ENCODE measurements at places on chromosomes 1 and 21. TPM values are rescaled to one million over a fixed set of nuclear protein-coding genes. Genes with fewer than 3 reads are reported as not detected.

- DNase-seq, result no peak
Measured at GRCh38 chr1:162139211-162139610, 69.7 kb downstream of the NOS1AP start.

DNA sequence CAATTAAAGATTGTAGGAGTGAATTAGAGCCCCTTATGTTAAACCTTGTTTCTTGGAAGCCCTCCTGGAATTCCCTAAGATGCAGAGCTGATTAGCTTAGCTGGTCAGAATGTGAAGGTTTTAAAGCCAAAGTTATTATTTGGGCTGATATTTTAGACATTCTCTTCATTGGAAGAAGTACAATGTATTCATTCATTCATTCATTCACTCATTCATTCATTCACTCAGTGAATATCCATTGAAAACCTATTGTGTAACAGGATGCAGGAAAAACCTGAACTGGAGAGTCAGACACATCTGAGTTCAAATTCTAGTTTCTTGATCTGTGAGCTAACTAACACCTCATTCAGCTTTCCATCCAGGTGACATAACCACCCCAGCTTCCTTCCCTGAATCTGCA lies 29.7 kb downstream of the DDR2 start:
- no peak for DNase-seq

GRCh38 chr1:230315099-230315498 lies 111.0 kb downstream of the PGBD5 start:
- no peak for DNase-seq

DNA sequence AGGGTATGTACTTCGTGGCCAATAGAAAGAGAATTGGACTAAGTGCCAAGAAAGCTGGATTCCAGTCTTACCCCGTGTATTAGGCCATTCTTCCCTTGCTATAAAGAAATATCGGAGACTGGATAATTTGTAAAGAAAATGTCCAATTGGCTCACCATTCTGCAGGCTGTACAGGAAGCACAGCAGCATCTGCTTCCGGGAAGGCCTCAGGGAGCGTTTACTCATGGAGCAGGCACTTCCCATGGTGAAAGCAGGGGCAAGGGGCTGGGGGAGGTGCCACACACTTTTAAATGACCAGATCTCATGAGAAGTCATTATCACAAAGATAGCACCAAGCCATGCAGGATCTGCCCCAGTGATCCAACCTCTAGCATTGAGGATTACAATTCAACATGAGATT lies 7.8 kb upstream of the AMIGO1 start:
- DNase-seq, result no peak

GRCh38 chr1:85630493-85630892 lies 49.9 kb downstream of the CCN1 start:
- DNase-seq, result no peak

GRCh38 chr1:74650561-74650960 lies 23.0 kb downstream of the ERICH3 start:
- DNase-seq, result no peak

DNA sequence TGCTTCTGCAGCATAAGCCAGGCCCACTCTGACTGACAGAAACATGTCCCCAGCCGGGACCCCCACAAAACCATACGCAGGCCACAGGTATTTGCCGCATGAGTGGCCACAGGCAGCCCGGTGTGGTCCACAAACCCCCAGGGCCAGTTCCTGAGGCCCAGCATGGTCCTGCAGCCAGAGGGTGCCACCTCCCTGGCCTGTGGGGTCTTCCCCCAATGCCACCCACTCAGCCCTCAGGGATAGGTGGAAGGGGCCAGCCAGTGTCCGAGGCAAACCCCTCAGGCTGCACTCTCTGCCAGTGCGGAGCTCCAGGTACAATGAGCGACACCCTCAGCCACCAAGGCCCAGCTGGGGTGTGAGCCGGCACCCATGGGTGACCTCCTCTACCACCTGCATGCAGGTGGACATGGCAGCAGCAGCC lies 43.5 kb downstream of the UBE2G2 start:
- DNase-seq, result no peak

- peak; percentile 47 for DNase-seq
Measured at GRCh38 chr21:25385911-25386474, 221.3 kb downstream of the MRPL39 start.

DNA sequence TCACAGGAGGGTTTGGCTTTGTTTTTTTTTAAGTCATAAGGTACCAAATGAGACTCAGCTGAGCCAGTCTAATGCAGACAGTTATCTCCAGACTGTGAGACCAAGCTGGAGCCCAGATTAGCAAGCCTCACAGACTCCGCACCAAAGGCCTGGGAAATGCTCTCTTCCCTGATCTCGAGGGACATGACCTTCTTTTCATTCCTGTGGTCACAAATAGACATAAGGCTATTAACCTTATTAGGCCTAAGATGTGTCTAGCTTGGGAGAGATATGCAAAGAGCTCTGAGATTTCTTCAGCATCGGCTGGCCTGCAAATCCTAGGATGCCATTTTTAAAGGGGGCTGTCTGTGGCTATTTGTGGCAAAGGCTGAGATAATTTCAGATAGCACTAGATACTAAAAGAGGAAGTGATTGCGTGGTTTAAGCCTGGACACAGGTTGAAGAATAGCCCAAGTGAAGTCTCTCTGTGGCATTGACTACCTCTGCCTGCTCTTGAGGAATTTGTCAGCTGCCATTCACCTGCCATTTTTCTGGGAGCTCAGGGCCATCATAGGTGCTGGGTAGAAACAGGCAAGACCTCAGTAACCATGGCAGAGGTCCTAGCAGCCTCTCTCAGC lies 301.3 kb downstream of the SIPA1L2 start:
- no peak for DNase-seq

DNA sequence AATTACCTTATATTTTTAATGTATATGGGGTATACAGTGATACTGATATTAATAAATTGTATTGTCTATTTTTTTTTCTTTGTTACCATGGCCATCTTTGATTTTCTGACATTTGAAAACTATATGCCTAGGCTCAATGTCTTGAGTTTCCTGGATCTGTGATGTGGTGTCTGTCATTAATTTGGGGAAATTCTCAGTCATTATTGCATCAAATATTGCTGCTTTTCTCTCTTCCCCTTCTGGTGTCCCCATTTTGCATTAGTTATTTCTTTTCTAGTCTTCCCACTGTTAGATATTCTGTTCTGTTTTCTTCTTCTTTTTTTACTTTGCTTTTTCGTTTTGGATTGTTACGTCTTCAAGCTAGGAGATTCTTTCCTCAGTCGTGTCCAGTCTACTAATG lies 33.8 kb downstream of the ZBTB40 start:
- DNase-seq, result no peak

SLC22A15 gene
- polyA plus RNA-seq, result 0.41 TPM

PAPPA2 gene
- polyA plus RNA-seq, result 0.02 TPM

Measured in SK-N-SH (cell line).